ENCODE measurements at places on chromosomes 5 and 9.

GRCh38 chr5:134070725-134071613 is 43.5 kb upstream of the TCF7 start:
- DNase-seq: no peak

DNA sequence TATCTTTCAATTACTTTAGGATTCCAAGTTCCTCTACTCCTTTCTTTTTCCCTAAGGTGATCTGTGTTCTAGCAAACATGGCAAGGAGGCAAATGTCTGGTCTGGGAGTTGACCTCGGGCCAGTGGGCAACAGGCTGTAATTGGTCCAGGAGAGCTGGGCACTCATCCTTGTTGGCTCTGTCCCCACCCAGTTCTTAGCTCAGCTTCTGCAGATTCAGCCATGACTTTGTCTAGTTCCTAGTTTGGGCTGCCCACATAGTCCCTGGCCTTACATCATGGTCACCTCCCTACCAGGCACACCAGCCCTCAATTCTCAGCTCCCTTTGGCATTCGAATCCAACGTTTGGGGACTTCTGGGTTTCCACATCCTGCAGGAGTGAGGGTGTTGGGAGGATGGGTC is 92.1 kb upstream of the DAP start:
- no peak for DNase-seq

DNA sequence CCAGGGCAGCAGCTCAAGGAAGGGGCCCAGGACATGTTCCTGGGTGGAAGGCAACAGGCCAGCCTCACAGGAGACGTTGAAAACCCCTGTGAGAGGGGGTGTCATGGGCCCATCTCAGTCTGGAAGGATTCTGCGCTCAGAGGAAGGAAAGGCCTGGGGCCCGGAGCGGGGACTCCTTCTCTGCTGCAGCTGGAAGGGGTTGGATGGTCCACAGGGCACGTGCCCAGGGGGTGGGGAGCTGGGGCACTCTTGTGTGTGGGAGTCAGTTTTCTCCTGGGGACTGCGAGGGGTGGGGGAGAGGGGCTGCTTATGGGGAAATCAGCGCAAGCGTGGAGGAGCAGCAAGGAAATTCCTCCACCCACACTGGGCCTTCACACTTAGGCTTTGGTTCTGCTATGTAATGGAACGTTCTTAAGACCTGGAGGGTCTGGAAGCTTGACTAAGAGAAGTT is 2.9 kb upstream of the LPCAT1 start:
- no peak for DNase-seq

DNA sequence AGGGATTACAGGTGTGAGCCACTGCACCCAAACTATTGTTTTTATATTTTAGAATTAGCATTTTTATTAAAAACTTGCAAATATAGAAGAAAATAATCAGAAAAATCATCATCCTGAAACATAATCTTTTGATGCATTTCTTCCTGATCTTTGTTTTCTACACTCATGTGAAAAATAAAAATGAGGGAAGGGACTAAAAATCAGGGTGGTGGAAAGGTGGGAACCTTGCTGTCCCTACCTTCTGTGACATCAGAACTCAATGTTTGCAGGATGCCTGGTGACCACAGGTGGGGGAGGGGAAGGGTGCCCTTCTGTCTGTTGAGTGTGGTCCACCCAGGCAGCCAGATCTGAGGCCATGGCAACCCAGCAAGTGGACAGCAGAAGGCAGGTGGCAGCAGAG is at the start of gene SMIM23:
SMIM23 (plus strand) TSS at position 301 of the 400 bp plus-strand sequence; CDS start at position 356, 55 bp downstream.
- DNase-seq: no peak

- no peak for DNase-seq
These were observed 134.1 kb downstream of the ARL15 start for GRCh38 chr5:54176066-54176830.

GRCh38 chr9:73869264-73869663 is 627.9 kb upstream of the RORB start:
- DNase-seq: peak; percentile 12

Data from activated gamma-delta T cell treated with Interleukin-2 at 50 U/mL for 16 hours (primary cell).